Brain pericyte (primary cell): ENCODE measurements at places on chromosomes 1 and 21.
A peak's percentile ranks its signal among the peaks of the same experiment; 100 is the strongest.

- no peak for DNase-seq
These were observed 103.8 kb upstream of the ARHGEF16 start for GRCh38 chr1:3350506-3351261.

DNA sequence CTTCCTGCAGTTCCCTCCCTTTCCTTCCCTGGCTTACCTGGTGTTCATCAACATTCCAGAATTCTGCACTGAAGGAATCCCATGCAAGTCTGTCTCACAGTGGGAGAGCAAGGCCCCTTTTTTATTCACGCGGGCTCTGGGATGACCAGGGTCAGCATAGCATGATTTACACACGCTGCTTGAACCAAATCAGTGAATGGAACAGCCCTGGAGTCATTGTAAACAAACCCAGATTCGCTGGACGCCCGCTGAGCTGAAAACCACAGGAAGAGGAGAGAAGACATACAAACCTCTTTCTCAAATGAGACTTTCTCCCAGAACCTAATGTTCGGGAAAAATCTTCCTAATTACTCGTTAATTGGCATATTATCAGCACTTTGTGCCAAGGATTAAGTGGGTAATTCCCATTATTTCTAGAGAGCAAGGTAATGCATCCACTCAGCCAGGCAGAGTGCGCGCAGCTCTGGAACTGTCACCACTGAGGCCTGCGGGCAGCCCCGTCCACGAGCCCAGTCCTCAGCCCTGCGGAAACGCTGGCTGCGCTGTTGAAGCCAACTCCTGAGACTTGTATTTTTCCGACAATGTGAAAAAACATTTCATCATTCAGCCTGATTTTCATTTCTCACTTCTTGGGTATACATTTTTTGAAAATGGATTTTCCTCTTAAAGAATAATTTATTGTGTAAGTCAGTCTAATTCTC lies 140.0 kb downstream of the ETS2 start:
- DNase-seq: peak; percentile 74

DNA sequence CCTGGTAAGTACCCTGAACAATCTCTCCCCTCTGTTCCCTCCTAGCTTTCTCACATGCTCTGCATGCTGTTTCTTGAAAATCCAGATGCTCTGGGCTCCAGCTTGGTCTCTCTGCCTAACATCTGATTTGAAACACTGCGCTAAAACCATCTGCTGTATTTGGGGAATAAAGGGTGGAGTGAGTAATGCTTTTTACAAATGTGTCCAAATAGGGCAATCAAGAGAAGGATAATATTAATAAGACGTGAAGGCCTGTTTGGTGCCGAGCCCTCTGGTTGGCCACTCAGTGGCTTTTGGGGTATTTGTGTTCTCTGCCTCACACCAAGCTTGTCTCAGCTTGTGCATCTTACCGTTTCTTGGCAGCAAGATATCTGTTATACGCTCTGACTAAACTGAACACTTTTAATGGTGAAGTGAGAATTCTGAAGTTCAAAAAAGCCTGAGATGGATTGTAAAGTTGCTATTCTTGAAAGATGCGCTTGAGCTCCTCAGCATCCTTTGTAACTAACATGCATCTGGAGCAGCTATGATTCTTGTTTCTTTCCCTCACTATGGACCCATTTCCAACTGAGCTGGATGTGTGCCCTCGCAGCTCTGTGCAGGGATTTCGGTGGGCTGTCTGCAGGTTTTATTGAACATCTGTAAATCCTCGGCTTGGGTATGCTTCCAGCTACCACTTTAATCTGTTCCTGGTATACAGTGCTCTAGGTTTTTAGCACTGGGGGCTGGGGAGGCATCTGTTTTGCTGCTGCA lies 269.4 kb downstream of the RWDD3 start:
- no peak for DNase-seq

DNA sequence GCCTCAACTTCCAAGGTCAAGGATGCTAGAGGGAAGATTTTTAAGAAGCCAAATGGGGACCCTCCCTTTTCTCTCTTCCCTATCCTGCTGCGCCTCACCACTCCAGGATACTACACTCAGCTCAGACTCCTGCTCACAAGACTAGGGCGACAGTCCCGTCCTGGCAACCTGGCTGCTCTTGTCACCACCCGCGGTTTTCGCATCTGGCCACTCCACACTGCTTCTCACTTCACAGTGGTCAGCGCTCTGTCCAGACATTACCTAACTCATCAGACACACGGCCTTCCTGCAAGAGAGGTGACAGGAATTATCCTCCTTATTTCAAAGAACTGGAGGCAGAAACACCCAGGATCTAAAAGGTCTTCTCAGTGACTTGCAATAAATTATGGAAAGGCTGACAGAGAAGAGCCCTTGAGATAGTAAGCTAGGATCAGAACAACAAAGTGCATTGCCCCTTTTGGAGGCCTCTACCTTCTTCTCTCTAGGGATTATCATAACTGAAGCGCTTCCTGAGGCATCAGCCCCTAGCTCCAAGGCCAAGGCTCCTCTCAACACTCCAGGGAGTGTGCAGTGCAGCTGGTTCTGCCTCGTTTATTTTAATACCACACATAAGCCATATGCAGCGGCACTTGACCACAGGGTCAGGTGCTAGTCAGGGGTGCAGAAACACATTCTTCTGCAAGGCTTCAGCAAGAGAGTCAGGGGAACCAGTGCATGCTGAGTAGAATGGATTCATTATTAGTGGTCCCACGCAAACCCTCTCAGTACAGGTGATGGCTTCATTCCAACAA lies 41.9 kb downstream of the ASTN1 start:
- no peak for DNase-seq

DNA sequence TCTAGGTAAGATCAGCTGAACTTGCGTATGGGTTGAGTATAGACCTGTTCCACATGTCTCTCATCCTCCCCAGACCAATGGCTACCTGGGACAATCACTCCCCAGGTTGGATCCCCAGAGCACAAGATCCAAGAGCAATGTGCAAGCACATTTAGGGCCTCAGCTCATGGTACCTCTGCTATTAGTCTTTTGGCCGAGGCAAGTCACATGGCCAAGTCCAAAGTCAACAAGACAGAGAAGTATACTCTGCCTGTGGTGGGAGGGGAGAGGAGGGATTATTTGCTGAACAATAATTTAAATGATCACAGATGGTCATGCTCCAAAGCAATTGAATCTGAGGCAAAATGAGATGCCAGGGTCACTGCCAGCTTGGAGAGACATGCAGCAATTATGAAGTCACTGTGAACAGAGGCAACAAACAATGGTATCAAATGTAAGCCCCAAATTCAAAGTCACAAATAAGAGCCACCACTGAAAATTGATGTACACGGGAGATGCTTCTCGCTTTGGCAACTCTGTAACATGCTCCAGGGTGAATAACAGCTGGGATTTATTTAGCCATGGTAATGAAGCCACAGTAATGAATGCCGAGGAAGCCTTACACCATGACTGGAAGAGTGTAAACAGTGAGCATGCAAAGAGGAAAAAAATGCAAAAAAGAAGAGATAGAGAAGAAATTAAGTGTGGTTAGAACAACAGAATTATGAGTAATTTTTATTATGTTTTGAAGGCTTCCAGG lies 149.1 kb downstream of the ZNF281 start:
- DNase-seq: no peak

- DNase-seq: no peak
These were observed 2.8 kb downstream of the SIPA1L2 start for GRCh38 chr1:232627171-232627570.

- DNase-seq: no peak
These were observed 1.4 kb downstream of the S100A6 start for GRCh38 chr1:153534226-153534924.

DNA sequence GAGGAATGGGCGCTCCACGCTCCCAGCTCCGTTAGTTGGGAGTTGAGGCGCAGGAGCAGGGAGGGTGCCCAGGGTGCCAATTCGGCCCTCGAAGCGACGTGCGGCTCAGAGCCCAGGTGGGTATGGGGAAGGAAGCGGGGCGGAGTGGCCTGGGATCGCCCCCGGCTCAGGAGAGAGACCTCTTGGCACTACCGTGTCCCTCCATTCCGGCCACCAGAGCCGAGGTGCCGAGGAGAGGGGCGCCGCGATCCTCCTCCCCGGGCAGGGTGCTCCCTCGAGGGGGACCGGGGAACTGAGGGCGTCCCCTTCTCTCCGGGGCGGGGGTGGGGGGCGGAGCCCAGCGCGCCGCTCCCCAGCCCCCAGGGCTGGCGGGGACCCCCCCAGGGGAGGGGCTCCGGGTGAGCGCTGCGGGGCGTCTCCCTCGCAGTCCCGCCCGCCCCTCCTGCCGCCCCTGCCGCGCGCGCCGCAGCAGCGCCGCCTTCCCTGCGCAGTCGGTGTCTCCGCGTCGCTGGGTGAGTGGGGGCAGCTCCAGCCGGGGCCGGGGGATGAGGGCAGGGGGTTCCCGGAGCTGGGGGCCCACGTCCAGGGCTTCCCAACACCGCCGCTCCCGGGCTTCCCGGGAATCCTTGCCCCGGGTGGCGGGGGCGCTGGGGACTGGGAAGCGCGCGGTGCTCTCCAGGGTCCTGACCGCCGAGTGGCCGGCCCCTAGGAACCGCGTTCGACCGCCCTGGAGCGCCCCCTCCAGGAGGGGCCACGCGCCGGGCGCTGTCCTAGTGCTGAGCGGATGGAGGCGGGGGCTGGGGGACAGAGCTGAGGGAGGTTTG lies at the start of gene HPCA:
TSS of gene HPCA (plus strand) at position 488 of the 824 bp plus-strand sequence. CDS start 2,408 bp downstream, outside the sequence.
- no peak for DNase-seq

GRCh38 chr1:96367791-96368190 lies 353.8 kb upstream of the PTBP2 start:
- DNase-seq: no peak
